ENCODE measurements at places on chromosomes 11 and 22. TPM values are rescaled to one million over a fixed set of nuclear protein-coding genes. Genes with fewer than 3 reads are reported as not detected.

Gene MS4A1
- not detected for polyA plus RNA-seq

Gene APOL4
- polyA plus RNA-seq: 0.23 TPM

Gene TUT1
- polyA plus RNA-seq: 6.4 TPM

Gene B4GALNT4
- 5.4 TPM for polyA plus RNA-seq

Gene VSIG10L2
- not detected for polyA plus RNA-seq

Gene MMP11
- polyA plus RNA-seq: 38.1 TPM

Gene SPECC1L
- 42.4 TPM for polyA plus RNA-seq

Gene ELMOD1
- polyA plus RNA-seq: 0.04 TPM

Gene SMC1B
- not detected for polyA plus RNA-seq

Gene NAALADL1
- polyA plus RNA-seq: 38.7 TPM

Gene KCTD14
- 2.1 TPM for polyA plus RNA-seq

Gene TMEM191C
- polyA plus RNA-seq: 1.2 TPM

Gene CCDC15
- 1.3 TPM for polyA plus RNA-seq

Gene TRIM34
- 6.6 TPM for polyA plus RNA-seq

Gene COMMD9
- 89.9 TPM for polyA plus RNA-seq

Gene HTR3B
- not detected for polyA plus RNA-seq

Gene PLAAT2
- polyA plus RNA-seq: not detected

Gene STIP1
- polyA plus RNA-seq: 150 TPM

Gene CCDC188
- polyA plus RNA-seq: 4.9 TPM

Gene DEPDC7
- polyA plus RNA-seq: 4.2 TPM

Gene TRAPPC4
- polyA plus RNA-seq: 167 TPM

Gene SLC35E4
- polyA plus RNA-seq: 4.9 TPM

Gene SLC43A3
- polyA plus RNA-seq: 16.7 TPM

Gene FGF4
- not detected for polyA plus RNA-seq

Gene MS4A14
- not detected for polyA plus RNA-seq

Gene CCDC87
- 0.15 TPM for polyA plus RNA-seq

Gene MUC5B
- polyA plus RNA-seq: not detected

Gene PLAAT3
- polyA plus RNA-seq: 17.6 TPM

Gene TMPRSS4
- not detected for polyA plus RNA-seq

Gene ALDH3B2
- not detected for polyA plus RNA-seq

Gene SLC7A4
- polyA plus RNA-seq: 0.29 TPM

Gene CEP126
- polyA plus RNA-seq: 1.5 TPM

Gene ARFGAP2
- 44.8 TPM for polyA plus RNA-seq

Gene UCP3
- 0.77 TPM for polyA plus RNA-seq

Gene SCGB2A2
- not detected for polyA plus RNA-seq

Measured in BJ (cell line).